ENCODE measurements at places on chromosomes 6 and 20.

DNA sequence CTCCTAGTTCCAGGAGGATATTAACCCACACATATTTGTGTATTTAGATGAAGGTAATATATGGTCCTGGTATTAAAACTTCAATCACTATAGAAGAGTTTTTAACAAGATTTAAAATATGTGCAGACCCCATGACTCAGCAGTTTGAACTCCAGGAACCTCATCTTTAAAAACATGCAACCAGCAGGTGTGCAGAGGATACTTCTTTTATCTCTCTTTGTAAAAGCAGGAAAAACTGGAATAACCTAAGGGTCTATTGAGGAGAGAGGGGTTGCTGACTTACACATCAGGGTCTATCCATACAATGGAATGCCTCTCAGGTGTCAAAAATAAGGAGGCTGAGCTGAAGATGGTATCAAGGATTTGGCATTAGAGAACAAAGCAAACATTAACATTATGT is 36.9 kb upstream of the TFAP2C start:
- H3K27me3 ChIP-seq: no peaks in the 10 kb centered on the region
- no peak overlapping the region for H3K27ac ChIP-seq
- DNase-seq: no peak
- no peak overlapping the region for H3K4me3 ChIP-seq
- H3K36me3 ChIP-seq: no peaks in the 10 kb centered on the region

- peak overlapping the region; percentile 55 for H3K4me3 ChIP-seq
- H3K36me3 ChIP-seq: no peaks in the 10 kb centered on the region
- peak; percentile 20 for DNase-seq
- H3K4me1 ChIP-seq: no peaks in the 10 kb centered on the region
These were observed 17.4 kb upstream of the HM13 start for GRCh38 chr20:31496761-31497295.

DNA sequence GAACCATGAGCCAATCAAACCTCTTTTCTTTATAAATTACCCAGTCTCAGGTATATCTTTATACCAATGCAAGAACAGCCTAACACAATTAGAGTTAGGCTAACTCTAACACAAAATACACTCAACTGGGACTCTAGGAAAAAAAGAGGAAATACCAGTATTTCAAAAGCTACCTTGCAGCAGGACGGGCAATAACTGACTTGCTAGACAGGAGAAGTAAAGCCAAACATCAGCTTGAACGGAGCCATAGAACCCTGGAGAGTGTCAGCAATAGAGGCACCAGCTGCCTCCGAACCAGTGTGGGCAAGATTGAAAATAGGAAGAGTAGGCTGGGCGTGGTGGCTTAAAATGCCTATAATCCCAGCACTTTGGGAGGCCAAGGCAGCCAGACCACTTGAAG is 162.0 kb upstream of the SOX4 start:
- no peak overlapping the region for H3K4me3 ChIP-seq
- no peaks in the 10 kb centered on the region for H3K4me1 ChIP-seq
- H3K27ac ChIP-seq: no peak overlapping the region
- no peaks in the 10 kb centered on the region for H3K27me3 ChIP-seq

DNA sequence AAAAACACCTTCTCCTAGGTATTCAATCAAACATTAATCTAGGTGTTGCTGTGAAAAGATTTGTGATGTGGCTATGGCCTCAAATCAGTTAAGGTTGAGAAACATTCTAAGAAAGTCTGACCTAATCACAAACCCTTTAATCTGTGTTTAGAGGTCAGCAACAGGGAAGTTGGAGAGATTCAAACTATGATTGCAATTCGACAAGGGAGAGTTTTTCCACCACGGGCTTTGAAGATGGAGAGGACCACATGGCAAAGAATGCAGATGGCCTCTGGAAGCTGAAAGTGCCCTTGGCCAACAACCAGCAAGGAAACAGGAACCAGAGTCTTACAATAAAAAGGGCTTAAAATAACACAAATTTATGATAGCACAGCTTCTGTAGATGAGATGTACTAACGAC is 29.6 kb upstream of the LGSN start:
- no peak overlapping the region for H3K27ac ChIP-seq
- no peak overlapping the region for H3K4me3 ChIP-seq
- no peaks in the 10 kb centered on the region for H3K4me1 ChIP-seq
- no peaks in the 10 kb centered on the region for H3K36me3 ChIP-seq
- no peak for DNase-seq
- no peaks in the 10 kb centered on the region for H3K27me3 ChIP-seq

DNA sequence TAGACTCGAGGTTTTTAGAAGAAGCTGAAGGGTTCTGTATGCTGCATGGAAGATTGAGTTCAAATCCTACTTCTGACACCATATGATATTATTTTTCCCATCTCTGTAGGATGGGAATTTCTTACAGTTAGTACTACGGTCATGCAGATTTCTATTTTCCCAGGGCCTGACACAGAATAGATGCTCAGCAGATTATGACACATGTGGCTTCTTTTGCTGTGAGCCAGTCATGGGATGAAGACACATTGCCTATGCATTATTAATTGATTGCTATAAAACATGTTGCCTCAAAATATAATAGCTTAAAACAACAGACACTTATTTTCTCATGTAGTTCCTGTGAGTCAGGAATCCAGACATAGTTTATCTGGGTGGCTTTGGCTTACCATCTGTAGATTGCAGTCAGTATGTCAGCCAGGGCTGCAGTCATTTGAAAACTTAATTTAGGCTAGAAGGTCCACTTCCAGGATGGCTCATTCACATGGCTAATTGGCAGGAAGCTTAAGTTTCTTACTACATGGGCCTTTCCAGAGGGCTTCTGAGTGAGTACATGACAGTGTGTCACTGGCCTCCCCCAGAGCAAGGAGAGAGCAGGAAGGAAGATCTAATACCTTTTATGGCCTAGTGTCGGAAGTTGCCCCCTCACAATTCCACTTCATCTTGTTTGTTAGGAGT is 29.5 kb downstream of the TOP1 start:
- H3K4me3 ChIP-seq: no peak overlapping the region
- DNase-seq: no peak
- no peak overlapping the region for H3K27ac ChIP-seq
- H3K27me3 ChIP-seq: no peaks in the 10 kb centered on the region
- H3K36me3 ChIP-seq: no peaks in the 10 kb centered on the region

DNA sequence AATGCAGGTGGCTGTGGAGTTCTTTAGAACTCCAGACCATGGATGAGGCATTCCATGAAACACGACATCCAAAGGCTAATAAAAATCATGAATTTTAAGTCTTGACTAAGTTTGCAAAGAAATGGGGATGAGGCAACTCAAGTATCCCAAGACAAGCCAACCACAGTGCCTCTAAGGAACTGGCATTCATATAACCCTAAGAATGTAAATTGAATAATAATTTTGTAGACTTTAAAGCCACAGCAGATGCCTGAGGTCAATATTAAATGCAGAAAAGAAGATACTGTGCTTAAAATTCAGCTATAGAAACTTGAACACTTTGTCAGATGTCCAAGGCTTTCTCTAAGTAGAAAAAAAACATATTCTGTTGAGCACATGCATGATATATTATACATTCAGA is 54.5 kb downstream of the TFAP2B start:
- H3K36me3 ChIP-seq: no peaks in the 10 kb centered on the region
- H3K27ac ChIP-seq: no peak overlapping the region
- no peak overlapping the region for H3K4me3 ChIP-seq
- H3K4me1 ChIP-seq: no peaks in the 10 kb centered on the region
- no peak for DNase-seq

- DNase-seq: peak; percentile 52
- H3K4me3 ChIP-seq: peak overlapping the region; percentile 84
- no peaks in the 10 kb centered on the region for H3K4me1 ChIP-seq
- H3K27ac ChIP-seq: peak overlapping the region; percentile 100
- H3K27me3 ChIP-seq: no peaks in the 10 kb centered on the region
- H3K36me3 ChIP-seq: no peaks in the 10 kb centered on the region
These were observed 3.0 kb downstream of the ARID1B start for GRCh38 chr6:156780102-156780641.

- DNase-seq: no peak
- peak overlapping the region; percentile 11 for H3K27ac ChIP-seq
- peak overlapping the region; percentile 46 for H3K4me3 ChIP-seq
- no peaks in the 10 kb centered on the region for H3K4me1 ChIP-seq
- H3K27me3 ChIP-seq: no peaks in the 10 kb centered on the region
These were observed 14.4 kb downstream of the FOXP4 start for GRCh38 chr6:41560431-41561192.

GRCh38 chr6:19833947-19834346 is 3.2 kb upstream of the ID4 start:
- H3K27me3 ChIP-seq: no peaks in the 10 kb centered on the region
- H3K4me3 ChIP-seq: no peak overlapping the region
- no peaks in the 10 kb centered on the region for H3K36me3 ChIP-seq

- no peak overlapping the region for H3K4me3 ChIP-seq
- H3K36me3 ChIP-seq: no peaks in the 10 kb centered on the region
- DNase-seq: no peak
- peak overlapping the region; percentile 25 for H3K27ac ChIP-seq
These were observed 462.5 kb upstream of the BTBD3 start for GRCh38 chr20:11454966-11455799.
